ENCODE measurements at places on chromosomes 2 and 18. TPM values are rescaled to one million over a fixed set of nuclear protein-coding genes. Genes with fewer than 3 reads are reported as not detected.

HTR2B gene
- total RNA-seq, result not detected

DNA sequence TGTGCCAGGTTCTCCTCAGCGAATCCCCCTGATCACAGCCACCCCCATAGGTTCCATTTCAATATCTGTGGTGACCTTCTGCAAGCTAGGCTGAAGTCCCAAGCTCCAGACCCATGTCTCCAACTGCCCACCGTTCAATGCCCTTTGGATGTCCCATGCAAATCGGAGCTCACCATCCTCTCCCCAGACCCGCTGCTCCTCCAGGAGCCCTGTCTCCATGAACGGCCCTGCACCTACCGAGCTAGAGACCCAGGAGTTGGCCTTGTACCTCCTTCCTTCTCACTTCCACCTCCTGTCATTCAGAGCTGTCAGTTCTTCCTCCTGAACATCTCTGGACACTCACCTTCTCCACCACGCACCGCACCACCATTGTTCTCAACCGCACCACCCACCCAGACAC lies 1.0 kb upstream of the FAHD2A start:
- peaks cover 2% of the 10 kb centered on the region for H3K4me1 ChIP-seq
- no peak overlapping the region for H3K27ac ChIP-seq
- DNase-seq, result no peak

DNA sequence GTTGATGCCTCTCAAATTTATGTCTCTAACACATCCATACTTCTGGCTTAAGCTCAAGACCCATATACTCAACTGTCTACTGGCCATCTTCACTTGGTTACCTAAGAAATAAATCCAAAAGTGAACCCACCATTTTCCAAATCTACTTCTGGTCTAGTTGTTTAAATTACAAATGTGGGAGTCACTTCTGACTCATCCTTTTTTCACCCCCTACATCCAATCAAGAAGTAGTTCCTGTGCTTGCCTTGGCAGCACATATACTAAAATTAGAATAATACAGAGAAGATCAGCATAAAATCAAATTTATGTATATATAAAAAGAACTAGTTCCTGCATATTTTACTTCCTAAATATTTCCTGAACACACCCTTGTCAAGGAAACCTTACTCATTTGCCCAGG lies 53.6 kb downstream of the STRN start:
- H3K4me3 ChIP-seq, result no peak overlapping the region
- no peak for DNase-seq
- H3K4me1 ChIP-seq, result peaks cover 11% of the 10 kb centered on the region
- no peaks in the 10 kb centered on the region for H3K27me3 ChIP-seq
- H3K36me3 ChIP-seq, result peaks cover 24% of the 10 kb centered on the region

CCL20 gene
- total RNA-seq, result not detected

SERPINB4 gene
- total RNA-seq, result 0.54 TPM

- no peak overlapping the region for H3K27ac ChIP-seq
- H3K4me1 ChIP-seq, result no peaks in the 10 kb centered on the region
- no peak overlapping the region for H3K4me3 ChIP-seq
- DNase-seq, result peak; percentile 84
Observed at GRCh38 chr2:231800493-231801091, 14.3 kb downstream of the COPS7B start.

GRCh38 chr2:172674034-172674967 lies 61.3 kb upstream of the RAPGEF4 start:
- no peak overlapping the region for H3K4me3 ChIP-seq
- peak; percentile 90 for DNase-seq
- no peaks in the 10 kb centered on the region for H3K36me3 ChIP-seq
- no peak overlapping the region for H3K27ac ChIP-seq
- H3K4me1 ChIP-seq, result no peaks in the 10 kb centered on the region

GRCh38 chr2:118687192-118687591 lies 160.3 kb downstream of the EN1 start:
- no peak overlapping the region for H3K4me3 ChIP-seq
- no peaks in the 10 kb centered on the region for H3K27me3 ChIP-seq
- no peaks in the 10 kb centered on the region for H3K4me1 ChIP-seq
- no peaks in the 10 kb centered on the region for H3K36me3 ChIP-seq
- no peak for DNase-seq

GRCh38 chr2:59884166-59884565 lies 669.3 kb downstream of the BCL11A start:
- no peaks in the 10 kb centered on the region for H3K27me3 ChIP-seq
- no peak overlapping the region for H3K4me3 ChIP-seq
- H3K27ac ChIP-seq, result no peak overlapping the region
- H3K4me1 ChIP-seq, result no peaks in the 10 kb centered on the region

CCDC141 gene
- total RNA-seq, result 118 TPM

GRCh38 chr2:71130152-71130904 lies at the start of the genes MCEE and MPHOSPH10:
MCEE (minus strand) TSS chr2:71130229; CDS start chr2:71130219, 10 bp downstream.
MPHOSPH10 (plus strand) TSS chr2:71130634; CDS start chr2:71130666, 32 bp downstream.
- peak within 1 kb of the TSS; percentile 86 for H3K27ac ChIP-seq
- no peaks in the 10 kb centered on the region for H3K27me3 ChIP-seq
- peak within 1 kb of the TSS; percentile 99 for H3K4me3 ChIP-seq
- peak; percentile 97 for DNase-seq

DNA sequence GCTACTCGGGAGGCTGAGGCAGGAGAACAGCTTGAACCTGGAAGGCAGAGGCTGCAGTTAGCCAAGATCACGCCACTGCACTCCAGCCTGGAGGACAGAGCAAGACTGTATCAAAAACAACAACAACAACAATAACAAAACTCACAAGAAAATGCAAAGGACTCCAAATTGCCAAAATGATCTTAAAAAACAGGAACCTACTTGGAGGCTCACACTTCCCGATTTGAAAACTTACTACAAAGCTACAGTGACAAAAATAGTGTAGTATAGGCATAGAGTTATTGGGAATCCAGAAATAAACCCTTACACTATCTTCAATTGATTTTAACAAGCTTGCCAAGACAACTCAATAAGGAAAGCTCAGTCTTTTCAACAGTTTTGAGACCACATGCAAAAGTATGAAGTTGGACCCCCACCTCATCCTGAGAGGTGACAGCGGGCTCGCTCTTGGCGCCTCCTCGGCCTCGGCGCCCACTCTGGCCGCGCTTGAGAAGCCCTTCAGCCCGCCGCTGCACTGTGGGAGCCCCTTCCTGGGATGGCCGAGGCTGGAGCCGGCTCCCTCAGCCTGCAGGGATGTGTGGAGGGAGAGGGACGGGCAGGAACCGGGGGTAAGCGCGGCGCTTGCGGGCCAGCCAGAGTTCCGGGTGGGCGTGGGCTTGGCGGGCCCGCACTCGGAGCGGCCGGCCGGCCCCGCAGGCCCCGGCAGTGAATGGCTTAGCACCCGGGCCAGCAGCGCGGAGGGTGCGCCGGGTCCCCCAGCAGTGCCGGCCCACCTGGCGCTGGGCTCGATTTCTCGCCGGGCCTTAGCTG lies 18.3 kb upstream of the ACVR2A start:
- no peaks in the 10 kb centered on the region for H3K4me1 ChIP-seq
- DNase-seq, result no peak
- H3K4me3 ChIP-seq, result no peak overlapping the region
- no peaks in the 10 kb centered on the region for H3K36me3 ChIP-seq

FRZB gene
- total RNA-seq, result 52.1 TPM

GRCh38 chr2:150997066-150997465 lies 264.6 kb downstream of the RBM43 start:
- no peak for DNase-seq
- H3K27ac ChIP-seq, result no peak overlapping the region
- H3K36me3 ChIP-seq, result no peaks in the 10 kb centered on the region
- H3K4me1 ChIP-seq, result no peaks in the 10 kb centered on the region

CHRND gene
- not detected for total RNA-seq

- no peaks in the 10 kb centered on the region for H3K27me3 ChIP-seq
- DNase-seq, result no peak
- H3K27ac ChIP-seq, result no peak overlapping the region
- no peaks in the 10 kb centered on the region for H3K4me1 ChIP-seq
- no peak overlapping the region for H3K4me3 ChIP-seq
Observed at GRCh38 chr2:195793881-195794280, 136.9 kb downstream of the SLC39A10 start.

DNA sequence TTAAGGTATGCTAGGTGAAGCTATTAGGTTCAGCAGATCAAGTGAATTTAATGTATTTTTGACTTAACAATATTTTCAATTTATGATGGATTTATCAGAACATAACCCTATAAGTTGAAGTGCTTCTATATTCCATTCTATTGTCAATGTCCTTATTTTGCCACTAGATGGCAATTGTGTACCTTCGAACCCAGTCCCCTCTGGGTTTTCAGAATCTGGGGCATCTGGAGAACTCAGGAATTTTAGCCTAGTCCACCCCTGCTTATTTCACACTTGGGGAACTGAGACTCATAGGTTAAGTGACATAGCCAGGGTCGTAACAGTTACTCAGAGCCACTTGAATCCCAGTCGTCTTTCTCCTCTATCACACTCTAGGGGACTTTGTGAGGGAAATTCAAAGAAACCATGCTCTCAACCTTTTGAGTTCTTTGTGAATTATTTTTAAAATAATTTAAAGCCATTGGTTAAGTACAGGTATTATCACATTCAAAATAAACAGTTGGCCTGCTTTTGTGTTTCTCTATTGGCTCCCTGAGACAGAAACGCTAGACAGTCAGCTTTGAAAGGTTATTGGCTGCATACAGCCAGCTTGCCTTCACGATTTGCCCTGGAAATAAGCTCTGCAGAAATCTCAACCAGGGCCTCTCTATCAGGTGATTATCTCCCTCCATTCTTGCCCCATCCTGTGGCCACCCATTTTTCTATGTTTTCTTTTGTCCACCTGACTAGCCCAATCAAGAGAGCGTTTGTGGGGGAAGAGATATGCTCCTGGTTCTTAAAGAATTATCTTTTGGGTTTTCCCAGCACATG lies 145.0 kb downstream of the TTC27 start:
- DNase-seq, result peak; percentile 61
- peaks cover 8% of the 10 kb centered on the region for H3K36me3 ChIP-seq
- H3K27me3 ChIP-seq, result no peaks in the 10 kb centered on the region
- peaks cover 6% of the 10 kb centered on the region for H3K4me1 ChIP-seq
- no peak overlapping the region for H3K27ac ChIP-seq

FSHR gene
- total RNA-seq, result 6.5 TPM

- H3K27ac ChIP-seq, result no peak overlapping the region
- H3K36me3 ChIP-seq, result peaks cover 25% of the 10 kb centered on the region
- H3K27me3 ChIP-seq, result no peaks in the 10 kb centered on the region
- H3K4me1 ChIP-seq, result no peaks in the 10 kb centered on the region
- H3K4me3 ChIP-seq, result no peak overlapping the region
Observed at GRCh38 chr18:47817017-47817794, 113.3 kb downstream of the SMAD2 start.

- no peaks in the 10 kb centered on the region for H3K4me1 ChIP-seq
- H3K27ac ChIP-seq, result no peak overlapping the region
- H3K4me3 ChIP-seq, result no peak overlapping the region
Observed at GRCh38 chr2:19819097-19820065, 82.4 kb downstream of the TTC32 start.

DNA sequence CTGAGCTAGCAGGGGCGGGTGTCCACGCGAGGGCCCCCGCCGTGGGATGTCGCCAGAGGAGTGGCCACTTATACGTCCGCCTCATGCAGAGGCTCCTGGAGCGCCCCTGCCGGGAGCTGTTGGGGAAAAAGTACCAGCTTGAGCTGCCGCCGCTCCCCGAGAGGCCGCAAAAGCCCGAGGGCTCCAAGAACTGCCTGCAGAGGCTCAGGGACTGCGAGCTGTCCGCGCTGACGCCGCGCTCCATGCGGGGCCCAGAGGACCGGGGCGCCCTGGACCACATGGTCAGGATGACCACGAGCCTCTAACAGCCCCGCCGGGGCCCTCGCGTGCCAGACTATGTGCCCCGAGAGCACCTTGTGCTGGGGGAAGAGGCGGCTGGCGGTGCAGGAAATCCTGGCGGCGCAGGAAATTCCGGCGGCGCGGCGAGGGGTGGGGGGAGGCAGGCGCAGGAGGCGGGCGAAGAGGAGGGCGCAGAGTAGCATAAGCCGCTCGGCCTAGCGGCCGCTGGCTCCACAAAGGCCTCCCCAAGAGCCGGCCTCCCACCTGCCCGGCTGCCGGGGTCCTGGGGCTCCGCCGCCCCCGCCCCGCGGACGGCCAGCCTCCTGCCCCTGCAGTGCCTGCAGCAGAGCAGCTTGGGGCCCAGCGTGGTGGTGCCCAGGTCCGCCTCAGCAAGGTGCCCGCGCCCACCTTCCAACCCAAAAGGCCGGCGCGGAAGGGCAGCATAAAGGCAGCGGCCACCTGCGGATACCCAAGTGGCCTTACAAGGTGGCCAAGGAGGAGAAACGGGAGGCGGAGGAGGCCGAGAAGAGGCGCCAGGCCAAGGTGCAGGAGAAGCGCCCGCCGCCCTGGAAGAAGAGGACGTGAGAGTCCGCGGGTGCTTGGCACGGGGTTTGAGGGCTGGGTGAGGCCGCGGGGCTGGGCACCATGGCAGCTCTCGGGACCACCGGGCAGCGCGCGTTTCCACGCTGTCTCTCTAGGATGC lies 42.1 kb upstream of the TRIM43B start:
- no peaks in the 10 kb centered on the region for H3K4me1 ChIP-seq
- no peak overlapping the region for H3K27ac ChIP-seq
- no peak overlapping the region for H3K4me3 ChIP-seq
- H3K36me3 ChIP-seq, result no peaks in the 10 kb centered on the region

DNA sequence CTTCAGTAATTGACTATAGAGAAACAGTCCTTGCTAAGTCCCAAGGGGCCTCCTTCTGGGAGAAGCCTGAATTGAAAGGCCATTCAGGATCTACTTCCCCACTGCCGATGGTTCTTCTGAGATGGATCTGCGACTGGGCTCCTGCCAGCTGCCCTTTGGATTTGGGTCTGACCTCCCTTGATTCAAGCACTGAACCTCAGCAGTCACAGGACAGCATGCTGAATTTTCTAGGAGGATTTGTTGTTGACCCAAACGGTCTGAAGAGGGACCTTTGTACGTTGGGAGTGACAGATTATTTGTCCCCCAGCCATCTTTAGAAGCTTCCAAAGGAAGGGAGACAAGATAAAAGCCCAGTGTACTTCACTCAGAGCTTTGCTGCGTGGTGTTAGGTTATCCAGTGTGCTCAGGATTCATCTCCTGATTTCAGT lies 67.1 kb downstream of the NXPH2 start:
- no peaks in the 10 kb centered on the region for H3K36me3 ChIP-seq
- DNase-seq, result no peak
- no peak overlapping the region for H3K27ac ChIP-seq
- H3K4me3 ChIP-seq, result no peak overlapping the region

DNA sequence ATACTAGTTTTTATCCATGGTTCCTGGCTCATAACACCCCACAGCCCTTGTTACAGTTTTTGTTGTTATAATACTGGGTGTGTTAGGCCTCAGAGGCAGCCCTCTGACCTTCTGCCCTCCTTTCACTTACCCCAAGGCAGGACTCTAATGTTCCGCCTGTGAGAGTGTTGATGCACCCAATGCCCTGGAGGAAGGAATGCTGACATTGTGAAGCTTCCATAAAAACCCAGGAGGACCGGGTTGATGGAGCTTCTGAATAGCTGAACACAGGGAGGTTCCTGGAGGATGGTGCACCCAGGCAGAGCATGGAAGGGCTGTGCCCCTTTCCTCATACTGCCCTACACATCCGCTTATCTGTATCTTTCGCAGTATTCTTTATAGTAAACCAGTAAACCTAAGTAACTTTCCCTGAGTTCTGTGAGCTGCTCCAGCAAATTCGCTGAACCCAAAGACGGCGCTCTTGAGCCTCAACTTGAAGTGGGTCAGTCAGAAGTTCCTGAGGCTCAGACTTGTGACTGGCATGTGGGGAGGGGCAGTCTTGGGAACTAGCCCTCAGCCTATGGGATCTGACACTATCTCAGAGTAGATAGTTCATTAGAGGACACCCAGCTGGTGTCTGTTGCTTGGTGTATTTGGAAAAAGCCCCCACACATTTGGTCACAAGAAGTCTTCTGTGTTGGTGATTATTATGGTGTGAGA lies 10.4 kb downstream of the STON1 start:
- H3K27me3 ChIP-seq, result no peaks in the 10 kb centered on the region
- H3K36me3 ChIP-seq, result no peaks in the 10 kb centered on the region
- peak; percentile 77 for DNase-seq
- H3K27ac ChIP-seq, result no peak overlapping the region

PRSS56 gene
- total RNA-seq, result not detected

Measured in endodermal cell (in vitro differentiated cells).